Kidney tubule cell (primary cell): ENCODE measurements at places on chromosomes 16 and 17.
A peak's percentile ranks its signal among the peaks of the same experiment; 100 is the strongest.

DNA sequence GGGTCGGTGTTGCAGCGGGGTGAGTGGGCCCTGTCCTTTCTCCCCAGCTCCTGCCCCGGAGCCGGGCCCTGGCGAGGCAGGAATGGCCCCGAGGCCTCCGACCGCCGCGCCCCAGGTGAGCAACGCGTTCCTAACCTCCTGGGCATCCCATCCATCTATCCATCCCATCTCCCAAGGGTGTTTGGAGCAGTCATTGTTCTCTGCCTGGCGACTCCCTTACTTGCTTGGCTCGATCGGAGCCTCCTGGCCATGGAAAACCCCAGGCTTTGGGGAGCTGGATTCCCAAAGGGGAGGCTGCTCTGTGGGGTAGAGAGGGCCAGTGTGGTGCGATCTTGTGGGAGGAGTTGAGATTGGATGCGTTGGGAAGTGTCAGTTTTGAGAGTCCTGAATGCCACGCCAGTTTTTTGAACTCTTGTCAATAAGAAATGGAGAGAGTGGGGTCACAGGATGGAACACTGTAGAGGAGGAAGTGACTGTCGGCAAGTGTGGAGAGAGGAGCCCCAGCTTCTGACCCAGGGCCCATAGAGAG is 684 bp downstream of the ZFP90 start:
- peak; percentile 26 for DNase-seq

DNA sequence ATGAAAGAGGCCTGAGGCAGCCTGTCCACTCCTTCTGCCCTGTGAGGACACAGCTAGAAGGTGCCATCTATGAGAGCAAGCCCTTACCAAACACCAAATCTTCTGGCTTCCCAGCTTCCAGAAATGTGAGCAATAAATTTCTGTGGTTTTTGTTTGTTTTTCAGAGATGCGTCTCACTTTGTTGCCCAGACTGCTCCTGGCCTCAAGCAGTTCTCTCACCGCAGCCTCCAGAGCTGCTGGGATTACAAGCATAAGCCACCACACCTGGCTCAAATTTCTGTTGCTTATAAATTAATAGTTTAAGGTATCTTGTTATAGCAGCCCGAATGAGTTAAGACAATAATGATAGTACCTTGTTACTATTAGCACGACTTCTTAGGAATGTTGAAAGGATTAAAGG is 12.5 kb upstream of the SLC16A11 start:
- DNase-seq, result peak; percentile 53

DNA sequence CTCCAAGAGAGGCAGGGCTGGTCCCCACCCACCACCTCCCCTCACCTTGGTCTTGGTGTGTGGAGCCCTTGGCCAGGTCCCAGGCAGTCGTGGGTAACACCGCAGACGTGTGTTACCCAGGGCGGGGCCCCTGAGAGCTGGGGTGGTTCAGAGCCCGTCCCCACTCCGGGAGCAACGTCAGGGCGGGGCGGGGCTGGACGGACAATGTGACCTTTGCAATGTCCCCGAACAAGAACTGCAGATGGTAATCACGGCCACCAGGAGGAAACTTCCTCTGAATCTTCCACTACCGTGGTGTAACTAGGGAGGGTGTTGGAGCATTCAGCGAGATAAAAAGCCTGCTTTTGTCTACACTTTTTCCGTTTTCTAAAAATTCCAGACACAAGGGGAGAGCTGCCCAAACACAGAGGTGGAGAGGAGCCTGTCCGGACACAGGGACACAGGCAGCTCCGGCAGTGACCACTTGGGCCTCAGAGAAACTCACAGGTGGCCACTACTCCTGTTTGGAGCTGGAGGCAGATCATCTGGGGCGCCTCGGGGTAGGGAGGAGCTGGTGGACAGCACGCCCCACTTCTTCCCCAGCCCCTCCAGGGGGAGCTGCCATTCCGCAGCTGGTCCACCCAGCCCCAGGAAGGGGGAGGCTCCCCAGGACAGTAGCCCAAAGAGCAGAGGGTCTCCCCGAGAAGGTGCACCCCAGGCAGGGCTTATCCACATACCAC is 14.2 kb upstream of the SLC38A10 start:
- peak; percentile 74 for DNase-seq

DNA sequence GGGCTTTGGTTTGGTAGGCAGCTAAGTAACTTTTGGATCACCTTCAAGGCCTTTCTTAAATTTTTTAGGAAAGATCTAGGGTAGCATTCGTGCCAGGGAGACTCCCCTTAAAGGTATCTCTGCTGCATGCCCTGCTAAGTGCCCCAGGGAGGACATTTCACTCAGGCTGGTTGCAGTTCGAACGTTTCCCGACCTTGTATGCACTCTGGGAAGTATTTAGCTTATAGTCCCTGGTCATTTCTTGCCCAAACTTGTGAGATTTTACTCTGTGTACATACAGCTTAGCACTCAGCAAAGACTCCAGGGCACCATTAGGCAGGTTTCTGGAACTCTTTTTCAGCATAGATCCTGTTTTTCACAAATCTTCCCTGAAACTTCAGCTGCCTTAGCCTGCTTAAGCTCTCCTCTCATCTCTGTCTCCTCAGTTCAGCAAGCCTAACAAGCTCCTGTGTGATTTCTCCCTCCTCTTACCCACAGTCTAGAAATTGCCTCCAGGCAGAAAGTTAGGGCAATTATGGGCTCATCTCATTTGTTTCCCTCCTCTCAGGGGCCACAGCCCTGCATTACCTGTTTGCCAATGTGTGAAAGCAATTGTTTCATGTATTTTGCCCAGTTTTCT is 84.6 kb downstream of the MRTFB start:
- DNase-seq, result no peak

DNA sequence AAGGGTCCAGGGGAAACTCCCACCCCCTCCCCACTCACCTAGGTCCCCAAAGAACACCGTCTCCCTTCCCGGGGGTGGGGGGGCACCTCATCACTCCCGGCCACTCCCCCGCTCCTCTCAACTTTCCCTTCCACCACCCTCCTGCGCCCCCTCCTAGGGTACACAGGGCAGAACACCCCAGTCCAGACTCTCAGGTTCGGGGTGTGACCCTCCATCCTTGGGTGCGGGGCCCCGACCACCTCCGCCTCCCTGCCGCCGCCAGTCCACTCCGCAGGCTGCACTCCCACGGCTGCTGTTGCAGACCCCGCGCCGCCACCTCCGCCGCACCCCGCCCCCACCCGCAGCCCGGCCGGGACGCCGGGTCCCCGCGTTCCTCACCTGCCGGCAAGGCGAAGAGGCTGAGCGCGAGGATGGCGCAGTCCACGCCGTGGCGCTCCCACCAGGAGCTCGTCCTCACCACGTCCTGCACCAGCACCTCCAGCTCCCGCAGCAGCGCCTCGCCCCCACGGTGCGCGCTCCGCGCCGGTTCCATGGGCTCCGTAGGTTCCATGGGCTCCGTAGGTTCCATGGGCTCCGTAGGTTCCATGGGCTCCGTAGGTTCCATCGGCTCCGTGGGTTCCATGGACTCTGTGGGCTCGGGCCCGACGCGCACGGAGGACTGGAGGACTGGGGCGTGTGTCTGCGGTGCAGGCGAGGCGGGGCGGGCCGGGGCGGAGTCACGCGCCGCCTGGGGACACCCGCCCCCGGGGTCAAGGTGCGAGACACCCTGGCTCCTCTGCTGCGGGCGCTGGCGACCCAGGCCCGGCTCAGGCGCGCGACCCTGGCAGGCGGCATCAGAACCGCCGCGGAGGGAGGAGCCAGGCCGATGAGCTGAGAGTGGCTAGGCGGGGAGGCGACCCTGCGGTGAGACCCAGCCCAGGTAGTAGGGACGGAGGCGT is at the start of gene FADS6:
Gene FADS6 (minus strand): TSS at position 660 of the 938 bp plus-strand sequence. CDS start 38 bp downstream, at position 622.
- DNase-seq, result no peak

DNA sequence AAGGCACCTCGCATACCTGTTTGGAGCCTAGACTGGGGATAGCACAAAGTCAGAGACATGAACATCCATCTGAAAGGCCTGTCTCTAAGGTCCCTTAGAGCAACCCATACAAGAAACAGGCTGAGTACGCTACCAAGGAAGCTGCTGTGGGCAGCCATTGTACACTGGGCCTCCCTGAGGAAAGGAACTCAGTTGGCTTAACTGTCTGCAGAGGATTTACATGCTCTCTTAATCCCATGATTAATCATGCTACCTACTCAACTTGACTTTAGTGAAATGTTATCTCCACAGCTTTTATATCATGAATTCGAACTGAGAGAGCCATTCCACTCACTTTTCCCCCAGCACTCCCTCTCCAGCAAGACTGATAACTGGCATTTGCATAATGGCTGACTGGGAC is 26.0 kb downstream of the PHLPP2 start:
- no peak for DNase-seq

DNA sequence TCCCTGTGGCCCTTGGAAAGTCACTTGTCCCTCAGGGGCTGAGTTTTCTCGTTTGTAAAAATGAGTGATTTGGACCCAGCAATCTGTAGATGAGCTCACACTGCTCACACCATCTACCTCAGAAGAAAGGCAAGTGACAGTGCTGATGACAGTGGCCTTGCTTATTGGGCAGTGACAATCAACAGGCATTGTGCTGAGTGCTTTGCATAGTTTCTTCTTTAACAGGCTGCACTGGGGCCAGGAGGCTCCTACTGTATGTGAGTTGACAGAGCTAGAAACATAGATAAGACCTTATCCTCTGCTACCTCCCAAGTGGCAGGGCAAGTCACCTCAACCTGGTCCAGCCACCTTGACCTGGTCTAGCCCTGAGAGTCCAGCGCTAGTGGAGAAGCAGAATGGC is 29.7 kb upstream of the SLC12A3 start:
- no peak for DNase-seq

DNA sequence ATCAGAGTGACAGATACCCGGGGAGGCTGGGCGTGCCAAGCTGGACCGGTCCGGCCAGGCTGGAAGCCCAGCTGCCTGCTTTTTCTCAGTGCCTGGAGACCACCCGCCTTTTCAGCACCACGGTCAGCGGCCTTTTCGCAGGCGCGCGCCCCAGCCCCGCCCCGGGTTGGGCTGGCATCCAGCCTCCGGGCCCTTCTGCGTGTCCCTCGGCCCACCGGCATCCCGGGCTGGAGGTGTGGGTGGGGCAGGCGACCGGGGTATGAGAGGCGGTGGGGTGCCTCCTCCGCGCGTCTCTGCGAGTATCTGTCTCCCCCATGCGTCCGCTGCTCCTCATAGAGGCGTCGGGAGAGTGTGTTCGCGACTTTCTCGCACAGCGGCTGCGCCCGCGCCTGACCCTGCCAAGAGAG is 102.5 kb downstream of the MRM1 start:
- peak; percentile 15 for DNase-seq

DNA sequence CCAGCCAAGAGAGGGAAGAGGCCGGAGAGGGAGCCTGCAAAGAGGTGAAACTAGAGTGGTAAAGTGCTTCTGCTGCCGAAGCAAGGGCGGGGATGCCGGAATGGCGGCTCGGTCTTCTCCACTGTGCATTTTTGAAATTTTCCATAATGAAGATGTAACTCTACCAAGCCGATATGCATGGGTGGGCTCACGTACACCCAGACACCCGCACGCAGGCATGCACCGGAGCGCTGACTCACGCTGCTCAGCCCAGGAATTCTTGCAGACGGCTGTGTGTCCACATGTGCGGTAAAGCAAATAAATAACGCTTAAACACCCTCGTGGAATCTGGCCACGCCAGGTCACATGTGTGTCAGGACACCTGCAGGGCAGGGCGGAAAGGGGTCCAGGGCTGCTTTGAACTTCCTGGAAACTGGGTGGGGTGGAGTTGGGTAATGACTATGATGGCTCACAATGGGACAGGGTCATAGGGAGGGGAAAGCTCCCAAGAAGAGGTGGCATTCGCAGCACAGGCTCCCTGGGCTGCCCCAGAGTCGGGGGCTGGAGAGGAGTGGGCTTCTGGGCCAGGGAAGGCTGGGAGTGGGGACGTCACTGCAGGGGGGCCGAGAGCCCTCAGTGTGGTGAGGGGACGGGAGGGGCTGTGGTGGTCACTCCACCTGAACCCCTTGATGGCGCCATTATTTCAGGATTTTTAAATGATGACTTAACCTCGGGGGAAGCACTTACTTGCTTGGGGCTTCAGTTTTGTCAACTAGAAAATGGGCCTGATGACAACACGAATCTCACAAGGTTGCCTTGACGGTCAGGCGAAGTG is 265.5 kb downstream of the PARN start:
- DNase-seq, result peak; percentile 99

- DNase-seq, result peak; percentile 74
Measured at GRCh38 chr17:58402047-58402446, 15.3 kb downstream of the RNF43 start.

- DNase-seq, result no peak
Measured at GRCh38 chr16:78956859-78957258, 643.7 kb downstream of the MAF start.

DNA sequence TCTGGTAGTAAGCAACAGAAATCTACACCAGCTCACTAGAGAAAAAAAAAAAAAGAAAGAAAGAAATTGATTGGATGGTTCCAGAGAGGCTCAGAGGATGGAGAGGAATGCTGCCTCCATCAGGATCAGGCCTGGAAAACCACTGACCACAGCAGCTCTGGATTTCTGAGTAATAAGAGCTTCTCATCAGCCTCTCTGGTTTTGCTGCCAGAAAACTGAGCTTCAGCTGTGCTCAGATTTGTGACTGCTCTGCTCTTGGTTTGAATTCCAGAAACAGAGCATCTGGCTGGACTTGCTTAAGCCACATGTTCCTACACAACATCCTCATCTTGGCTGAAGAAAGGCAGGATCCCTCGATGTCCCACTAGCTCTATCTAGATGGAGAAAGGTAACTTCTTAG is 25.9 kb downstream of the IRX6 start:
- no peak for DNase-seq

DNA sequence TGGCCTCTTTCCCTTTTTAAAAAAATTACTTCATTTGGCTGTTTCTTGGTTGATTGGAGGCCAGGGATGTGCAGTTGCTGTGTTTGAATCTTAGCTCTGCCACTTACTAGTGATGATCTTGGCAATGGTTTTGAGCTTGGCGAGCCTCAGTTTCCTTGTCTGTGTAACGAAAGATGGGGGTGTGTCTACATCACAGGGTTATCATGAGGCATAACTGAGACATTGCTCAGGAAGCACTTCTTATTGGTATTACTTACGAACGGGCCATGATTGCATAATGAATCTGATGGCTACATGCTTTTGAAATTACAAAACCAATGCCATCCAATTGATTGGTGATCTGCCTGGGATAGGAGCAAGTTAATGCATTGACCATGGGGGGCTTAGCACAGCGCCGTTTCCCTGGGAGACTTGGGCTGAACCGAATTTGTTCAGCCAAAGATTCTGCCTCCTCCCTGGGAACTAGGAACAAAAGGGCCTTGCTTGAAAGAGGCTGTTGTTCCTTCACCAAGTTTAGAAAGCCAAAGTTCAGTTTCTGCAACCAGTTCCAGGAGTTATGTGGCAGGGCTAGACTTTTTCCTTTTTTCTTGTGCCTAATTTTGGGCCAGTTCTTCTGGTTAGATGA is 21.9 kb downstream of the CMIP start:
- no peak for DNase-seq

- DNase-seq, result no peak
Measured at GRCh38 chr16:78931678-78932077, 668.9 kb downstream of the MAF start.
